ENCODE measurements at places on chromosomes 12 and 14. TPM values are rescaled to one million over a fixed set of nuclear protein-coding genes. Genes with fewer than 3 reads are reported as not detected.

The TMEM179 gene
- total RNA-seq: not detected

The MYO1H gene
- not detected for total RNA-seq

DNA sequence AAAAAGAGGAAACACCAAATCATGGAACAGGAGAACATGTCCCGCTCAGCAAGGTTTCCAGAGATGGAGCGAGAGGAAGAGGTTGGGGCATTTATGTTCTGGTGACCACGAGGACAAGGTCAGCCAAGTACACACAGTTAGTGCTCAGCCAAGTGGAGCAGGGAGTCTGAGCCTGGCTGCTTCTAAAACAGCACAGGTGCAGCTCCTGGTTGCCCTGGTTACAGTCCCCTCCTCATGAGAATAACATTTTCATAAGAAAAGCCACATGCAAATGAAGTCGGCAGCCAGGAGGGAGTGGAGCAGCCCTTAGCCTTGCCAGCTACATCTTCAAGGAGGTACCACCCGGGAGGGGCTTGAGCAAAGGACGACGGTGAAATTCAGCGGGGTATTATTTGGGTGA is 81.8 kb downstream of the NOS1 start:
- H3K4me3 ChIP-seq: no peak overlapping the region
- no peaks in the 10 kb centered on the region for H3K36me3 ChIP-seq
- no peaks in the 10 kb centered on the region for H3K27me3 ChIP-seq
- no peak for DNase-seq
- no peak overlapping the region for H3K27ac ChIP-seq
- no peaks in the 10 kb centered on the region for H3K4me1 ChIP-seq

The SMCO2 gene
- not detected for total RNA-seq

GRCh38 chr14:94342334-94342934 is 19.3 kb upstream of the SERPINA6 start:
- no peaks in the 10 kb centered on the region for H3K27me3 ChIP-seq
- no peaks in the 10 kb centered on the region for H3K36me3 ChIP-seq
- no peak overlapping the region for H3K27ac ChIP-seq
- no peak overlapping the region for H3K4me3 ChIP-seq

DNA sequence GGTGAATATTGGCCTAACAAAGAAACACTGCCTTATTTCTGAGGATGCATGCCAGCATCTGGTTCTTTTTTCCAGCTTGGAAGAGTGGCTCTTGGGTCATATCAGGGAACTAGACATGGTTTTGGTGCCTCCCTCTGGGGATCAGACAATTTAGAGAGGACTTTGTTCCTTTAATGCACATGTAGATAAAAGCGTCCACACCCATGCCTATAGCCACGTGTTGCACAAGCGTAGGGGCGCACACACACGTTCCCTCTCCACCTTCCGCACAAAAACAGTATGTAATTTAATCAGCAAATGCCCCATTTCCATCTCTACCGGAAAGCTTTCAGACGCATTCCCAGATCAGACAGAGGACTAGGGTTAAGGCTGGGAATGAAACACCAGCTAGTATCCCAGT is 61.7 kb upstream of the RIC8B start:
- no peak for DNase-seq
- H3K4me1 ChIP-seq: peaks cover 10% of the 10 kb centered on the region
- H3K27me3 ChIP-seq: no peaks in the 10 kb centered on the region
- H3K36me3 ChIP-seq: no peaks in the 10 kb centered on the region
- H3K4me3 ChIP-seq: no peak overlapping the region

- H3K36me3 ChIP-seq: no peaks in the 10 kb centered on the region
- no peak for DNase-seq
- H3K27me3 ChIP-seq: no peaks in the 10 kb centered on the region
- H3K27ac ChIP-seq: no peak overlapping the region
- no peaks in the 10 kb centered on the region for H3K4me1 ChIP-seq
These were observed 176.6 kb downstream of the EMP1 start for GRCh38 chr12:13373131-13373530.

- H3K27me3 ChIP-seq: peaks cover 4% of the 10 kb centered on the region
- no peak for DNase-seq
- no peak overlapping the region for H3K27ac ChIP-seq
- no peak overlapping the region for H3K4me3 ChIP-seq
- H3K36me3 ChIP-seq: no peaks in the 10 kb centered on the region
- peaks cover 56% of the 10 kb centered on the region for H3K4me1 ChIP-seq
These were observed 9.1 kb downstream of the LRCOL1 start for GRCh38 chr12:132601171-132601883.

The CLBA1 gene
- total RNA-seq: 1.5 TPM

GRCh38 chr12:46404225-46404631 is 31.7 kb upstream of the SLC38A2 start:
- no peak overlapping the region for H3K27ac ChIP-seq
- no peaks in the 10 kb centered on the region for H3K27me3 ChIP-seq
- no peak overlapping the region for H3K4me3 ChIP-seq
- H3K36me3 ChIP-seq: no peaks in the 10 kb centered on the region
- no peak for DNase-seq

GRCh38 chr12:108514468-108514972 is 557 bp upstream of the FICD start:
- DNase-seq: no peak
- H3K36me3 ChIP-seq: peaks cover 5% of the 10 kb centered on the region
- peaks cover 21% of the 10 kb centered on the region for H3K4me1 ChIP-seq

DNA sequence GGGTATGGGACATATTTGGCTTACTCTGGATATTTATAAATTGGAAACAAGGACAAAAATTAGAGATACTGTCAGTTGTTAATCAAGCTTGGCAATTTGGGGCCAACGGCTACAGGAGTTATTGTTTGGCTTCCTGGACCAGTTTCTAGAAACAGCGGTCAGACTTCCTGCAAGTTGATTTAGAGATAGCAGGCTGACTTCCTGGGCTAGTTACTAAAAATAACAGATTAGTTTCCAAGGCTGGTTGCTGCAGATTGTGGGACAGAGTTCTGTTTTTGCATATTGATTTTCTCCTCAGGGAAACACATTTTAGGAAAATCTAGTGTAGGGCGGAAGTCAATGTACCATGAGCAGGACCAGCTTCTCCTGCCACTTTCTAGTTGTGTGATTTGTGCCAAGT is 144.0 kb upstream of the TMPO start:
- H3K4me3 ChIP-seq: no peak overlapping the region
- no peaks in the 10 kb centered on the region for H3K4me1 ChIP-seq
- DNase-seq: no peak
- no peaks in the 10 kb centered on the region for H3K36me3 ChIP-seq
- H3K27me3 ChIP-seq: no peaks in the 10 kb centered on the region
- H3K27ac ChIP-seq: no peak overlapping the region

The ERP27 gene
- total RNA-seq: 5.1 TPM

DNA sequence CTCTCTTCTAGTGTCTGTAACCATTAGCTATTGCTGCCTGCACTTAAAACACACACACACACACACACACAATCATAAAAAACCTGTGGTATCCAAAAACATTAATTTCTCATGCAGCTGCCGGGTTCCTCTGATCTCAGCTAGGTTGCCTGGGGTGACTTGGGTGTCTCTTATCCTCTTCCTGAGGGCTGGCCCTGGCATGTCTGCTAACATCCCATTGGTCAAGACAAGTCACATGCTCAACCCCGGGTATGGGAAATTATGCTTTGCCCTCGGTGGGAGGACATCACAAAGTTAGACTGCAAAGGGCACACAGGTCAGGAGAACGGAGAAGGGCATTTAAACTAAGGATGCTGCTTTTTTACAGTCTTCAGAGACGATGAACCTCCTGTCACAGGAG is 55.7 kb downstream of the TRPV4 start:
- no peaks in the 10 kb centered on the region for H3K27me3 ChIP-seq
- no peaks in the 10 kb centered on the region for H3K36me3 ChIP-seq
- H3K4me3 ChIP-seq: peak overlapping the region; percentile 59
- peak; percentile 83 for DNase-seq

The SERPINA1 gene
- 3,266 TPM for total RNA-seq

The NGDN gene
- 241 TPM for total RNA-seq

Data from HepG2 (cell line).